ENCODE measurements at places on chromosomes 4 and X. TPM values are rescaled to one million over a fixed set of nuclear protein-coding genes. Genes with fewer than 3 reads are reported as not detected.

The CT45A3 gene
- polyA plus RNA-seq, result not detected

The CENPE gene
- 0.45 TPM for polyA plus RNA-seq

The SPANXN1 gene
- polyA plus RNA-seq, result not detected

The KIT gene
- 0.22 TPM for polyA plus RNA-seq

The CCDC158 gene
- polyA plus RNA-seq, result 0.15 TPM

The LNX1 gene
- 6.4 TPM for polyA plus RNA-seq

The UGT2B17 gene
- polyA plus RNA-seq, result 121 TPM

The FTHL17 gene
- polyA plus RNA-seq, result not detected

The RAB33A gene
- polyA plus RNA-seq, result 1.1 TPM

DNA sequence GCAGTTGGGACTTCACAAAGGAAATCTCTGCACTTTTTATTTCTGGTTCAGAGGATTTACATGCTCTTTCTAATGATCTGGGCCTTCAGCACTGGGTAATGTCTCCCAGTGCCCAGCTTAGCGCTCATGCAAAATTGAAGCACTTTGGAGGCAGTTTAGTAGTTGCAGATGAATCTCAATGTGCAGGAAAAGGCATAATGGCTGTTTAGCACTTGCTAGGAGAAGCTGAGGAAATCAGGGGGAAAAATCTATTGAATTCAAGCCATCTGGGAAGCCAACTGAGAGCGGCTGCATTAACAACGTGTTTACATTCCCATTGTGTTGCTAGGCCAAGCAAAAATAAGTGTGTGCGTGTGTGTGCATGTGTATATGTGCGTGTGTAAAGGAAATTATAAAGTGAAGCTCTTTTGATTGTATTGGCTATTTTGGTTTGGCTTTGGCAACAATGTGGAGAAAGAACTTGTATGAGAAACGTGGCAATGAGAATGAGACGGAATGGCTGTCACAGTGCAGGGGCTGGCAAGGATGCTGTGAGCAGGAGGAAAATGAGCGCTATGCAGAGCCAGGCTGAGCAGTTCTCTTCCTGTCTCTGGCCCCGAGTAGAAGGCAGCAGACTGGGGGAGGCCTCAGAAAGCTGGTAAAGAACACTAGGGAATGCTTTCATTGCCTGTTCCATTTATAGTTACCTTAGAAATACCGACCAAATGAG is 231.5 kb downstream of the UNC5C start:
- no peak for DNase-seq

- no peak for DNase-seq
These were observed 205.0 kb upstream of the PDE5A start for GRCh38 chr4:119833611-119834010.

DNA sequence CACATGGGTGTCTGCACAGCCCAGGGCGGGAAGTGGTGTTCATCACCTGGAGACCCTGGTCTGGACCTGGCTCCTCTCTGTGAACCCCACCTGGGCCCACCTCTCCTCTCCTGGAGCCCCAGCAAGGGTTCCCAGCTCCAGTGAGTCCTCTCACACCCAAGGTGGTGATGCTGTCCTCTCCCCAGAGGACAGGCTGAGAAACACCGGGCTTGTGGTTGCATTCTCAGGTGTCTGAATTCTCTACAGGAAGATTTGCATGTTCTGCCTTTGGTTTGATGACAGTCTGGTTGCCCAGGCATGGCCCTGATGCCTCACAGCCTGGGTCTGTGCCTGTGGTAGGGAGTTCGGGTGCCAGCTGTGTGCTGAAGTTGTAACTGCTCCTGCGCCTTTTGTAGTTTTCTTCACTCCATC is 3.8 kb downstream of the MAEA start:
- no peak for DNase-seq

DNA sequence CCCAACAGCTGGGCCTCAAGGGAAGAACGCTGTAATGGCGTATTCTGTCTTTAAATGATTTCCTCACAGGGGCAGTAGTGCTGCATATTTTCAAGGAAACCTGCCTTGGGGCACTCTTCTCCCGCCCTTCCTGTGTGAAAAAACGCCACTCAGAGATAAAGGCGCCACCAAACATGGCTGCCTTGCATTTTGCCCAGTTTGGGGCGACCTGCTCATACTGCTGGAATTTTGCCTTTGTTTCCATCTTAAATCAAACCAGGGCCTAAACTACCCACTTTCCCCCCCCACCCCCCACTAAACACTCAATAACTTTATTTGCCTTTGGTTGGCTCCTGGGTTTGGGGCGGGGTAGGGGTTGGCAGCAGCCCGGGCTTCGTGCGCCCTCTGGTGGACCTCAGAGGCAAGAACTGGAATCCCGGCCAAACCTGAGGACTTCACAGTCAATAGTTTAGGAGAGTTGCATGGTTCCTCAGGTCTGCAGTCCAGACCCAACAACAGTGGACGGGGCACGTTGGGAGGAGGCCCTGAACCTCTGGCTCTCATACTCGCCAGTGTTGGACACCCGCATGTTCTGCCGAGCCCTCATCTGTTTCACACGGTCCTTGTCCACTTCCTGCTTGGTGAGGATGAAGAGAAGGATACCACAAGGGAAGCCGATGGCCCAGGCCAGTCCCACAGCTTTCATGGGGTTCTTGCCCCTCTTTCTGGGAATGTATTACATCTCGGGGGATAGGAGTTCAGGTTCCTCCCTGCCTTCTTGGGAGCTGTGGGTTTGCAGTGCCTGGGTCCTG is 220.1 kb upstream of the STK26 start:
- no peak for DNase-seq

GRCh38 chr4:122687531-122688061 is 44.9 kb upstream of the BBS12 start:
- no peak for DNase-seq

GRCh38 chrX:153736871-153737441 is 12.3 kb downstream of the ABCD1 start:
- DNase-seq, result peak; percentile 59

GRCh38 chrX:84932814-84933213 is 70.9 kb upstream of the APOOL start:
- DNase-seq, result no peak

DNA sequence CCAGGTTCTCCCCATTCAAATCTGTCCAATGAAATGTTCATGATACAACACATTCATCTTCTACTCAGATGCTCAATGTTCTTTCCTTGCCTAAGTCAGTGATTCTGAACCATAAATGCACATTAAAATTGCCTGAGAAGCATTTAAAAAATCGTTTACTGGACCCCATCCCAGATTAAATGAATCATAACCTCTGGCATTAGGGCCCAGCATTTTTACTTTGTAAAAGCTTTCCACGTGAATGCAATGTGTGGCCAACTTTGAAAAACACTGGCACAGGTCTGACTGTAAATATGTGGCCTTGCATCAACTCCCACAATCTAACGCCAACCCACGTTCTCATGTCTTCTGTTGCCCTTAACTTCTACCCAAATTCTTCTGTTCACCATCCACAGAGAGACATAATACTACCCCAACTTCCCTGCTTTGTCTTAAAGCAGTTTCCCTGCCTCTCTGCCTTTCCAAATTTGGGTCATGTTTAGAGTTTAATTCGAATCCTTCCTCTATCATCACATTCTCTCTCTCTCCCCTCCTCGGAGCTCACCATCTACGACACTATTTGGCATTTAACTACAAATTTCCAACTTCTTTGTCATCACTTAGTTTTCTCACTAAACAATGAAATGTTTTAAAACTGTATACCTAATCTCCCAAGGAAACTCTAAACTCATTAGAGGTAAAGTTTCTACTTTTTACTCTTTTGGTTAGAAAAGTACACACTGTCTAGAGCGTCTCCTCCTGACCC is 78.7 kb downstream of the PRKG2 start:
- no peak for DNase-seq

- no peak for DNase-seq
These were observed 8.8 kb upstream of the MND1 start for GRCh38 chr4:153335665-153336064.

DNA sequence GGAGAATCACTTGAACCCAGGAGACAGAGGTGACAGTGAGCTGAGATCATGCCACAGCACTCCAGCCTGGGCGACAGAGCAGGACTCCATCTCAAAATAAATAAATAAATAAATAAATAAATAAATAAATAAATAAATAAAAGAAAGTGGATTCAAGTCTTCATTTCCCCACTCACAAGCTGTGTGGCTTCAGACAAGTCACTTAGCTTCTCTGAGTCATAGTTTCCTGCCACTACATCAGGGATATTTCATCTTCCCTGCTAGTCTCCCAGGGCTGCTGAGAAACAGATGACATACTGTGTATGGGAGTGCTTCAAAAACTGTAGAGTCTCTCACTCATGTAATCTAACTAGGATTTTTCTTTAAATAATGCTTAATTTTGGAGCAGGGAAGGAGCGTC is 37.2 kb downstream of the TBC1D9 start:
- no peak for DNase-seq

DNA sequence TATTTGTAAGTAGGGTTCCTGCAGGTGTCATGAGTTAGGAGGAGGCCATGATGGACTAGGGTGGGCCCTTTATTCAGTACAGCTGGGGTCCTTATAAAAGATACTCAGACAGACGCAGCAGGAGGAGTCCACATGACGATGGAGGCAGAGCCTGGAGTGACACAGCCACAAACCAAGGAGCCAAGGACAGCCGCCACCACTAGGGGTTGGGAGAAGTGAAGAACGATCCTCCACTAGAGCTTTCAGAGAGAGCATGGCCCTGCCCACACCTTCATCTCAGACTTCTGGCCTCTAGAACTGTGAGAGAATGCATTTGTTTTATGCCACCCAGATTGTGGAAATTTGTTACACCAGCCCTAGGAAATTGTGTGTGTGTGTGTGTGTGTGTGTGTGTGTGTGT is 31.1 kb downstream of the JAKMIP1 start:
- no peak for DNase-seq

DNA sequence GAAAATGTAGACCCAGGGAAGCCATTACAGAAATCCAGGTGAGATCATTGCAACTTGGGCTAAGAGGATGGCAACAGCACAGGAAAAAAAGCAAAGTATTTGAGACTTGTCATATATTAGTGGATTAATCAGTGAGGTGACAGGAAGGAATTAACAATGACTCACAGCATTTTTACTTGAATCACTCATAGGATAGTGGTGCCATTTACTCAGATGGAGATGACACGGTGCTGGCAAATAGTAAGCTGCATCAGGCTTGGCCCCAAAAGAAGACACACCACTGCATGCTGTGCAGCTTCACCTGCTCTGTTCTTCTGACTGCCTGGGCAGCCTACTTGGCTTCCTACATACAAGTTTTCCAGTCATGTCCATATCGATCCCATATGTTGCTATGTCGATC is 144.8 kb downstream of the FRYL start:
- DNase-seq, result no peak

DNA sequence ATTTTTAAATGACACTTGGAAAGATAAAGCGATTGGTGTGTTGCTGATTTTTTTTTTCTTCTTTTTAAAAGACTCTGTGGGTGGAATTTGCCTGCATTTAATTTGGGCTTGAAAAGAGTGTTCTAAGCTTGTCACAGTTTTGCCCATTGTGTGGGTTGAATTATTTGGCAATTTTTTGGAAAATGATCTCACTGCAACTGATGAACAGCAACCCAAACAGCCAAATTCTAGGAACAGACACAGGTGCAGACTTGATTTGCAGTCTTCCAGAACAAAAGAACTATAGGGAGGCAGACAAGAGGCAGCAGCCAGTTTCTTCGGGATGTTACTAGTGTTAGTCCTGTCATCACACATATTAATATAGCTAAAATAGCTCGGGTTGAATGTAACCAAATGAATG is 40.5 kb downstream of the CASP6 start:
- no peak for DNase-seq

DNA sequence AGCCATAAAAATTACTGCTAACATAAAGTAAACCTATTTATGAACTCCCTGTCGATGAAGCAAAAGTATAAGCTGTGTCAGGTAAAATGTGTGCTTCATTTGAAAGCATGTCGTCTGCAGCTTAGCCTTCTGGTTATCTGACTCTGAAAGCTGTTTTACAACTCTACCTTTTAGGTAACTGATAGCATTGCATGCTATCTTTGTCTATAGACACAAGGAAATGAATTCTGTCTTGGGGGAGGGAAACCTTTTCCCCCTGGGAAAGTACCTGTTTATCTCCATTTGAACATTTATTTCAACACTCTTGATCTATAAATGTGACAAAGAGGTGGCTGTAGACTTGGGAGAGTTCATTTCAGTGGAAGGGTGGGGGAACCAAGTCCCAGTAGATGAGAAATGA is 51.4 kb downstream of the RAB40A start:
- DNase-seq, result peak; percentile 38

GRCh38 chr4:156946516-156947424 is 24.8 kb downstream of the PDGFC start:
- DNase-seq, result no peak

DNA sequence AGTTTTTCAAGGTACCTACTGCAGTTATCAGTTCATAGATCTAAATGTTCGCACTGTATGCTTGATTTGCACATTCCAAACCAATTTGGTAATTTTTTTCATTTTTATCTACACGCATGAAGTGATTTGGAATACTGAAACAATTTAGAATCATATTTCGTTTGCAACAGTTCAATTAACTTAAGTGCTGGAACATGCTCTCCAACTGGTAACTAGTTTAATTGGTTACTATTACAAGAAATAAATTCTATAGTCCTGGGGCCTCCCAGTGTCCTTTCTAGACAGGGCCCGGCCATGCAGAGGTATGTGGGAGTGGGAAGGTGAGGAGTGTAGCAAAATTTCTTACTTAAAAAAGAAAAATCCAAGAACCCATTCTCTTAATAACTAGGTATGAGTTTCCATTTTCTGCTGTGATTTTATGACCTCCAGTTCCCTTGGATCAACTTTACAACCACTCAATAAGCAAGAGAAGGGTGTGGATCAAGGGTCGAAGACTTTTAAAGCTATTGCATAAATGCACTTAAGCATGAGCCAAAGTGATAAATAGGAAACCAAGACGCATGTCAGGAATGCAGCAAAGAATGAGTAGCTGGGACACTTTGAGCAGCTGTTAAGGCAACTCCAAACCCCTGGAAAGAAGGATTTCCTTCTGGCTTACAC is 106.9 kb downstream of the PPARGC1A start:
- peak; percentile 39 for DNase-seq

All from small intestine (tissue), 16 donors.